M059J (cell line): ENCODE measurements at places on chromosomes 11 and 22.
A peak's percentile ranks its signal among the peaks of the same experiment; 100 is the strongest.

- peak; percentile 14 for DNase-seq
These were observed 86.5 kb downstream of the MN1 start for GRCh38 chr22:27715106-27715505.

- DNase-seq, result no peak
These were observed 247.5 kb downstream of the ST3GAL4 start for GRCh38 chr11:126602993-126603392.

GRCh38 chr11:66459138-66459778 lies 7.4 kb upstream of the PELI3 start:
- DNase-seq, result no peak

DNA sequence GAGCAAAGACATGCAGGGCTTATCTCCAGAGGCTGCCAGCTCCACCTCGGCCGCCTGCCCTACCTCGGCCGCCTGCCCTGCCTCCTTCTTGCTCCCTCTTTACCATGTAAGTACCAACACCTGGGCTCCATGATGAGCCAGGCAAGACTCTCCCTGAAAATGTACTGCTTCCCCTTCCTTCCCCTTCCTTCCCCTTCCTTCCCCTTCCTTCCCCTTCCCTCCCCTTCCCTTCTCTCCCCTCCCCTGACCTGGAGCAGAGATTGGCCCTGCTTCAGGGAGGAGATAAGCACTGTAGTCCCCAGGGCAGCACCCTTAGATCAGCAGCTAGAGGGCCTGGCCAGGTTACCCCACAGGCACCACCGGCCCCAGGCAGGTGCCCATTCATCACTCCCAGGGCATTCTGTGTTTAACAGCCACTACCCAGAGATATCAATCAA lies 25.4 kb upstream of the ADORA2A start:
- DNase-seq, result no peak

DNA sequence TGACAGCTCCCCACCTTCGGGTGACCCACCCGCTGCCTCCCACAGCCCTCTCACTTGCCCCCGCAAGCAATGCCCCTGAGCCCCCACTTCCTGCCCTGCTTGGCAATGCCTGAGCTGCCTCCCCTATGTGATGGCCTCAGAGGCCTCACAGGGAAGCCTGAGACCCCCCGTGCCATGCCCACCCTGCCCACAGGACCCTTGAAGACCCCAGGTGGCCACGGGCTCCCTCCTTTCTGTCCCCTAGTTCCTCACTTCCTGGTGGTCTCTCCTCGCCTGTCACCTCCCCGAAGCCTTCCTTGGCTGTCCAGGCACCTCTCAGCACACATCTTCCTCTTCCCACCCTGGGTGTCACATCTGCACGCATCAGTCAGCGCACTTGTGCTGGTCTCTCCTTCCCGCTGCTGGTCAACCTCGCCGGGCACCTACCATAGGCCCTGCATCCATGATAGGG lies 90.5 kb downstream of the BRD1 start:
- no peak for DNase-seq

DNA sequence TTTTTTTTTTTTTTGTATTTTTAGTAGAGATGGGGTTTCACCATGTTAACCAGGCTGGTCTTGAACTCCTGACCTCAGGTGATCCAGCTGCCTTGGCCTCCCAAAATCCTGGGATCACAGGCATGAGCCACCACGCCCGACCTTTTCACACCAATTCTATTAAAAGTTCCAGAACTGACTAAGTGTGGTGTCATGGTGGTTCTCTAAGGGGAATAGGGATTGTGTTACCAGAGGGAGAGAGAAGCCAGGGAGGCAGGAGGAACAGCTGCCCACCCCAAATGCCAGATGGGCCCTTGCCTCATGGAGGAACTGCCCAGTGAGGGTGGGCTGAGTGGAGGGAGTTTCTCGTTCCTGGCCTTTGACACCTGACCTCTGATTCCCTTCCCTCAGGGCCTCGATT lies 5.9 kb downstream of the RPS6KA4 start:
- no peak for DNase-seq

DNA sequence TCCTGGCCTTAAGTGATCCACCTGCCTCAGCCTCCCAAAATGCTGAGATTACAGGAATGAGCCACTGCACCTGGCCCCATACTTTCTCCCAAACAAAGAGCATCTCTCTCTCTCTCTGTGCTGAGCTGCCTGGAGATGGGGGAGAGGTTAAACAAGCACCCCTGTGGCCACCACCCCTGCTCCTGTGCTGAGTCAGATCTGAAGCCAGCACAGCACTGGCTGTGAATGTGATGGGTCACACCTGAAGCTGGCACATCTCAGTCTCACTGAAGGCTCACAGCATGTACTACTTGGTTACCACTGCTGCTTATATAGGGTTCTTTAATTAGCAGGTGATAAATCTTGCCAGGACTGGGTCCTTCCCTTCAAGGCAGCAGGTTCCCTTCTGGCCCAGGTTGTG lies 10.8 kb upstream of the WEE1 start:
- DNase-seq, result peak; percentile 57

DNA sequence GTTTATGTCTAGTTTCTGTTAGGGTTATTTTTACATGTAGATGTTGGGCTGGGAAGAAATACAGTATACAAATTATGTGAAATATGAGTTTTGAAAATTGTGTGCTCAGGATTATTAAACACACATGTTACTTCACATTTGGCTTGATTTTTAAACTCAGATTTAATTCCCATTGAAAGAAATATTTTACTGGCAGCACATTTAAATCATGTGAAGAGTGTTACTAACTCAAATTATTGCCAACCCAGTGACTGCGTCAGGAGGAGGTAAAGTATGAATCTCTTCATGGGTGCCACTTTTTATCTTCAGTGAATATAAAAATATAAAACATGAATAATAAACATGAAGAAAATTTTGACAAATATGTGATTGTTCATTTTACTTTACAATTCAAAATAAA lies 457.5 kb upstream of the CCDC179 start:
- no peak for DNase-seq

- peak; percentile 48 for DNase-seq
These were observed 16.9 kb upstream of the RAC2 start for GRCh38 chr22:37260901-37261336.

DNA sequence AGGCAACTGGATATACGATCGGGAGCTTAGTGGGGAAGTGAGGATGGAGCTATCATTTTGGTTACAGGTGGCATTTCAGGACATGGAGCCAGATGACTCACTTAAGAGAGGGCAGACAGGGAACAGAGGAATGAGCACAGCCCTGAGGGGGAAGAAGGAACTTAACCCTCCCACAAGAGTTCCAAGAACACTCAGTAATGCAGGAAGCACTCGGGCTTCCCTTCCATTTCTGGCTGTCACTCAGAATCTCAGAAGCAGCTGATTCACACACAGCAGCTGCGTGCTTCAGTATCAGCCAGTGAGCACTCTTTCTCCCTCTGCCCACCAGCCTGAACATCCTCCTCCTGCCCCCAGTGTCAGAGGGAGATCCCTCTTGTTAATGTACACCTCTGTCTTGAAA lies 34.8 kb downstream of the EFCAB6 start:
- peak; percentile 81 for DNase-seq

DNA sequence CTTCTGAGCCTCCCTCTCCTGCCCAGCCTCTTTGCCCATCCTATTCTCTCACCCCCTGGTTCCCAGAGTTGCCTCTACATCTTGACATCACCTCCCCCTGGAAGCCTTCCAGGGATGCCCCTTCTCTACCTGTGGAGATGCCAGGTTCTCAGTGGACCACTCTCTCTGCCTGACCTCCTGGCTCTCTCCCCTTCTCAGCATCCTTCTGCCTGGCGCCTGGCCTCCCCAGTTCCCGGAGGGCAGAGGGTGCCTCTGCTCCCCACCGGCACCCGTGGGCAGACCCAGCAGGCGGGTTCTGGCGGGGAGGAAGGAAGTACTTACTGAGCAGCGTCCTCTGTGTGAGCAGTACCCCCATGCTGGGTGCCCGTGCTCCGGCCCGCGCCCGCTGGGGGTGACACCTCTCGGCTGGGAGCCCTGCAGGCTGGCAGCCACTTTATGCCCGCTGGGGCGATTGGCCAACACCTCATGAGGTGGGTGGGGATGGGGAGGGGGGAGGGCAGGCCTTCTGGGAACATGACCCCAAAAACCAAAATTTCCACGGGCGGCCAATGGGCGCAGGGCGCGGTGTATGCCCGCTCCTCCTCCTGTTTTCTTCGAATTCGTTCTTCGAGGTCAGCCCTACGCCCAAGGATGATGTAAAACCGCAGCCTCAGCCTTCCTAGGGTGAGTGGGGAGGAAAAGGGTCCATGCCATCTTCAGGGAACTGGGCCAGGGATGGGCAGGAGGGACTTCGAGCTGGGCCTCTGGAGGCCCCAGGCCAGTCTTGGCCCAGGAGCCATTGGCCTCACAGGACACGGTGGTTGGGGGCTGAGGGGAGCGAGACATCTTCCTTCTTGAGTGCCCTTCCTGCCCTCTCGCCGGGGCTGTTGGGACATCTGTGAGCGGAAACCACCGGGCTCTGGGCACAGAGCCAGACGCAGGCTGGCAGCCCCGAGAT lies at the start of gene OSM:
OSM (minus strand) TSS at position 407 of the 937 bp plus-strand sequence; CDS start at position 355, 52 bp downstream.
- DNase-seq, result no peak

GRCh38 chr11:130278745-130279144 lies 36.0 kb downstream of the ZBTB44 start:
- peak; percentile 4 for DNase-seq

DNA sequence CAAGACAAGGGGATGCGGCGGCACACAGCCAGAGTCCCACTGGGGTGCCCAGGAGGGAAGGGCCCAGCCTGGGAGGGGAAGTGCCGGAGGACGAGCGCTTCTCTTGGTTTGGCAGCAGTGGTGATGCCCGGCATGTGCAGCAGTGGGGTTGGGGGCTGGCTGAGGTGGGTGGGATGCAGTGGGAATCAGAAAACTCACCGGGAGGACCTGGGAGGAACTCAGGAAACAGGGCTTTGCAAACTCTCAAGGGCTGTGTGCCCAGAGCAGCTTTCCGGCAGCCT lies 3.0 kb downstream of the FERMT3 start:
- DNase-seq, result no peak

GRCh38 chr11:19187114-19187832 lies 14.5 kb downstream of the CSRP3 start:
- peak; percentile 33 for DNase-seq

GRCh38 chr22:44172370-44173108 lies 8.2 kb upstream of the PARVG start:
- DNase-seq, result no peak

DNA sequence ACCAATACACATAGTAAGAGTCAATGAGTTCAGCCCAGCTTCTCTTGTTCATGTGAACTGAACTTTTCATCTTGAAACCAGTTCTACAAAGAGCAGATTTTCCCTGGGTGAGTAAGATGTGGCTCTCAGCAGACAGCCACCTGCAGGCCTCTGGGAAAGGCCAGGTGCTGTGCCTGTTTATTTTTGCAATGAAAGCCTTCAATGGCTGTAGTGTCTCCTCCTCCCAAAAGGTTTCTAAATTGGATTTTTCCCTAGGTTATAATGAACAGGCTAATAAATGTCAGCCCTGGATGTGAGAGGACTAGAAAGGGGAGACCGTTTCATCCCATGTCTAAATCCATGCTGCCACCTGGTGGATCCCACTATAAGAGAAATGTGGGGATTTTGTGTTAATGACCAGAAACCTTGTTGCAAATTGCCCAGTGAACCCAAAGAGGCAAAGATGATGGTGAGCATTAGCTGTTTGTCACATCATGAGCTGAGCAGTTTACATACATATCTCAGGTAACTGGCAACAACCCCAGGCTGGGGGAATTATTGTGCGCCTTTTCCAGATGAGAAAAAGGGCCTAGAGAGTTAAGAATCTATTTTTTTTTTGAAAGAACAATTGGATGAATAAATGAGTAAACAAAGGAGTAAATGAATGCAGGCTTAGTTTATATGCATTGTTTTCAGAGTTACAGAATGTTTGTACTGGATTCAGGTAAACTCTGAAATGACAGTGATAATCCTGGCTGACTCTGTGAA lies 12.7 kb downstream of the C11orf91 start:
- peak; percentile 81 for DNase-seq
